Activated T-cell treated with anti-CD3 and anti-CD28 coated beads, Interleukin-2, amount 50 U/mL, for 72 hours (primary cell): ENCODE measurements at places on chromosomes 1 and 21. TPM values are rescaled to one million over a fixed set of nuclear protein-coding genes. Genes with fewer than 3 reads are reported as not detected.

- no peak for DNase-seq
Measured at GRCh38 chr1:172277275-172277674, 143.2 kb upstream of the C1orf105 start.

- DNase-seq: no peak
Measured at GRCh38 chr1:194538453-194538852, 1352.0 kb upstream of the B3GALT2 start.

DNA sequence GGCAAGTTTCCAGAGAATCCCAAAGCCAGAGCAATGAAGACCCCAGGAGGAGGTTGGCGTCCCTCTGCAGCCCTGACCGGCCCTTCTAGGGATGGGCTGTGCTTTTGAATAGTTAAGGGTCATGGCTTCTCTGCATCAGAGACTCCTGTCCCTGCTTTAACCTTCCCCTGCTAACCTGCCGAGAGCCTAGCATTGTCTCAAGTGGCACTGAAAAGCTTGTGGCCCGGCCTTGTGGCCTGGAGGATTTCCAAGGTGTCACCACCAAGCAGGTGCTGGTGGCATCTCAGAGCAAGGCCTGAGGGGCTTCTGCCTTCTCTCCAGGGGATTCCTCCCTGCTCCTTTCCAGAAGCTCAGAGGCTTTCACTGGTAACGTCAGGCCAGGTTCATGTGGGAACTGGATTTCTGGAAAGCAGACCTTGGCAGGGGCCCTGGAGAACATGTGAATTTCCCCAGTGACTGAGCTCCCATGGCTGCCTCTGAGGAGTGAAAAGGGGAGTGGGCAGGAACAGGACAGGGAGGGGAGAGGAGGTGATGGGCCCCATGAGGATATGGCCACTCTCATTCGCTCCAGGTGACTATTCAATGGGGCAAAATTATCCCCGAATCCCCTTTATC, 409.9 kb downstream of the PTPRU start:
- DNase-seq: no peak

DNA sequence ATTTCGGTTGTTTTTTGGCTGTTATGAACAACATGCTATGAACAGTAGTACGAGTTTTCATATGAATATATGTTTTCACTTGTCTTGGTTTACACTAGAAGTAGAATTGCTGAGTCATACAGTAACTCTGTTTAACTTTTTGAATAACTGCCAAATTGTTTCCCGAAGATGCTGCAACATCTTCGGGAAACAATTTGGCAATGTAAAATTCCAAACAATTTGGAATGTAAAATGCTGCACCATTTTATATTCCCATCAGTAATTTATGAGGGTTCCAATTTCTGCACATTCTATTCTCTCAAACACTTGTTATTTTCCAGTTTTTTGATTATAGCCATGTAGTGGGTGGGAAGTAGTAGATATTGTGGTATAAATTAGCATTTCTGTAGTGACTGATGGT, 11.6 kb downstream of the PCBP3 start:
- DNase-seq: no peak

GRCh38 chr1:54697896-54698295, 17.8 kb upstream of the TTC4 start:
- DNase-seq: no peak

DNA sequence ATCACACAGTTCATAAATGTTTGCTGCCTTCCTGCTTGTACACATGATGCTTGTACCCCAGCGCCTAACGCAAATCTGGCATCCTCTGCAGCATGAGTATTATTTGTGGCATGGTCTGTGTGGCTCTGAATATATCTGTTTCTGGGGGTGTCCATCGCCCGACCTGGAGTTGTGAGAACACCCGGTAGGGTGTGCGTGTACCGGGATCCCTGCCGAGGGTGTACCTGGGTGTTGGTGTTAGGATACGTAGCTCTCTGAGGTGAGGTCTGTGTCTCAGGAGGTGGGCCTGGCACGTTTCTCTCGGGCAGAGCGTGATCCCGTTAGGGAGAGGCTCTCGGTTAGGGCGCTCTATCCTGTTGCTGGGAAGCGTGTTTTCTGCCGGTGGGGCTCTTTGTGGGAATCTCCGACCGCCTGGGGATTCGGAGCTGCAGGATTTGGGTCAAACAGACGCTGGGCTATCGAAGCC, 10.4 kb upstream of the CDC20 start:
- DNase-seq: no peak

DNA sequence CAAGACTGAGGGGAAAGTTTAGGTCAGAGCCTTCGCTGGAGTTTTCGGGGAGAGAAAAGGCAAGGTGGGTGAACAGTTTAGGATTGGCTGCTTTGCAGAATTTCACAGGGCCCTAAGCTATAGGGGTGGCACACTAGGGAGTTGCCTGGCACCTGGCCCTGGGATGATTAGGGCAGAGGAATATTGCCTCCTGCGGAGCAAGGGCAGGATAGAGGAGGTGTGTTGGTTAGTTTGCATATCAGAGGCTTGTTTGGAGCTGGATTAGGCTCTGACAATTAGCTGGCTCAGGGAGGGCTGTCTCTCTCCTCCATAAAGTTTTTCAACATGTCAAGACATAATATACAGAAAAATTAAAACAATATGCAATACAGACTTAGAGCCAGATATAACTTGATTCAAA, 436.4 kb downstream of the DISC1 start:
- no peak for DNase-seq

- DNase-seq: no peak
Measured at GRCh38 chr1:231485029-231485784, 43.3 kb upstream of the TSNAX start.

DNA sequence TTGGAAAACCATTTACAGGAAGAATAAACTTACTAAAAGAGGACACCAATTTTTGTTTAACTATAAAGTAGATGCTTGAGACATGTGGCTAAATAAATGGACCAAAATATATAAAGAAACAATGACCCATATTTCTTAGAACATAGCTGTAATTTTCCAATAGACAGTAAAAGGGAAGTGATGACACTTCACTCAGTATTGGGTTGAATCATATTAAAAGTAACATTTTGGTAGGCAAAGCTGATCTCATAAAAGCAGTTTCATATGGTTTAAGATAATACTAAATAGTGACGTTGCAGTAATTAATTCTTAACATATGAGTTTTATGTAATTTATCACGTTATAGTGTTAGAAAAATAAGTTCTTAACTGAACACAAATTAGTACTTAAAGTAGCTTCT, 308.9 kb upstream of the RUNX1 start:
- DNase-seq: no peak

- DNase-seq: no peak
Measured at GRCh38 chr1:88291611-88292354, 392.3 kb upstream of the PKN2 start.

- no peak for DNase-seq
Measured at GRCh38 chr1:180642781-180643180, 11.0 kb downstream of the XPR1 start.

DNA sequence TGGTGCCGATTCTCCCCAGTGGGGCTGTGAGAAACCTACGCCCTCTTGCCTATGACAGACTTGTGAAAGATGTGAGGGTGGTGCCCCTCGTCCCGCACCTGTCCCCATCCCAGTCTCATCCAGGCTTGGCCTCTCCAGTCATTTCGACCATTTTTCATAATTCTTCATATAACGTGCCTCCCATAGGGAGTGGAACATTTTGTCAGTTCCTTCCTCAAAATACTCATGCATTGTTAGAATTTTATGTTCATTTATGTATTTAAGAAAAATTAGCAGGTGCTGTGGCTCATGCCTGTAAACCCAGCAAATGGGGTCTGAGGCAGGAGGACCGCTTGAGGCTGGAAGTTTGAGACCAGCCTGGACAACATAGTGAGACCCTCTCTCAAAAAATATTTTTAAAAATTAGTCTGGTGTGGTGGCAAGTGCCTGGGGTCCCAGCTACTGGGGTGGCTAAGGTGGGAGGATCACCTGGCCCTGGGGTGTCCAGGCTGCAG, 19.7 kb upstream of the SMPDL3B start:
- DNase-seq: no peak

DNA sequence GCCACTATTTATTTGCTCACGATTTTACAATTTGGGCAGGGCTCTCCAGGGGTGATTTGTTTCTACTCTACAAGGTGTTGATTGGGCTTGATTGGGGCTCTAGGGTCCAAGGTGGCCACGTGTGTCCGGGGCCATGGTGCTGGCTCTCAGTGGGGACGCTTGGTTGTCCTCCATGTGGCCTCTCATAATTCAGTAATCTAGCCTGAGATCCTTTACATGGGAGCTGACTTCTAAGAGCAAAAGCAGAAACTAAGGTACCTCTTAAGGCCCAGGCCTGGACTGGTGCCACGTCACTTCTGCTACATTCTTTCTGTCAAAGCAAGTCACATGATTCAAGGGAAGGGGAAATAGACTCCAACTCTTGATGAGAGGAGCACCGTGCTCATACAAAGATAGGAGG, 8.1 kb upstream of the PSRC1 start:
- DNase-seq: no peak

DNA sequence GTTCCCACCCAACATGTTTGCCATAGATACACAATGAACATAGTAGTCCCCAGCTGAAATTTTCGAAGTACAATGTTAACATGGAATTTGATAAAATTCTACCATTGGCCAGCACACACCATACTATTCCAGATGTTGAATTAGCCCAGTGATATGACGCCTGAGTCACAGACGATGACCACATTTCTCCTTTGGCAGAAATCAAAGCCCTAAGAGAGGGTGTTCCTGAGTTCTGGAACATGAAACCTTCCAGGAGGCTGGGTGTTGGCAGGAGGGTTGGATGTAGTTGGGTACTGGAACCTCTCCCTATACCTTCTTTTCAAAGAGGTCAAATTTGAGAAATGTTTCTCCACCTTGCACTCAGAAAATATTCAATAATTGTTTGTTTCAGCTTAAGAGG, 37.8 kb downstream of the LPAR3 start:
- no peak for DNase-seq

GRCh38 chr1:197763307-197763706, 12.0 kb downstream of the DENND1B start:
- DNase-seq: no peak

- no peak for DNase-seq
Measured at GRCh38 chr1:224689374-224689773, 73.3 kb downstream of the CNIH3 start.

DNA sequence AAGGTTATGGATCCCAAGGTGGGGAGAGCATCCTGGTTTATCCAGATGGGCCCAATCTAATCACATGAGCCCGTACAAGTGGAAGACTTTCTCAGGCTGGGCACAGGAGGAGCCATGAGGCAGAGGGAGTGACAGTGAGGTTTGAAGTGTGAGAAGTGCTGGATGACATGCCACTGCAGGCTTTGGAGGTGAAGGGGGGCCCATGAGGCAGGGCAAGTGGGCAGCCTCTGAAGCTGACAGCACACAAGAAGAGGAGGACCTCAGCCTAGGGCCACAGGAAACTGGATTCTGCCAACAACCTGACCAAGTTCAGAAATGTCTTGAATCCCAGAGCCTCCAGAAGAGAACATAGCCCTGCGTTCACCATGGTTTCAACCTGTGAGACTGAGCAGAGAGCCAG, 311.6 kb downstream of the DISC1 start:
- DNase-seq: no peak

DNA sequence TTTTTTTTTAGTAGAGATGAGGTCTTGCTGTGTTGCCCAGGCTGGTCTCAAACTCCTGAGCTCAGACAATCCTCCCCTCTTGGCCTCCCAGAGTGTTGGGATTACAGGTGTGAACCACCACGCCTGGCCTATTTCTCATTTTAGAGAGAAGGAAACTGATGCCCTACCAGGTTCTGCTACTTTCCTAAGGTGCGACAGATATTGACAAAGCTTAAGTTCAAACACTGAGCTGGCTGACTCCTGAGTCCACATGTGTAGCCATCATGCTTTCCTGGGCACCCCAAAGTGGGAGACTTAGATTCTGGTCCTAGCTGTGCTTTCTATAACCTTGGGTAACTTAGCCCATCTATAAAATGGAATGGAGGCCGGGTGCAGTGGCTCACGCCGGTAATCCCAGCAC, 5.1 kb upstream of the TMEM222 start:
- no peak for DNase-seq

- DNase-seq: no peak
Measured at GRCh38 chr1:204879351-204879750, 8.7 kb downstream of the NFASC start.

- DNase-seq: no peak
Measured at GRCh38 chr1:230618537-230618936, 23.7 kb upstream of the COG2 start.

DNA sequence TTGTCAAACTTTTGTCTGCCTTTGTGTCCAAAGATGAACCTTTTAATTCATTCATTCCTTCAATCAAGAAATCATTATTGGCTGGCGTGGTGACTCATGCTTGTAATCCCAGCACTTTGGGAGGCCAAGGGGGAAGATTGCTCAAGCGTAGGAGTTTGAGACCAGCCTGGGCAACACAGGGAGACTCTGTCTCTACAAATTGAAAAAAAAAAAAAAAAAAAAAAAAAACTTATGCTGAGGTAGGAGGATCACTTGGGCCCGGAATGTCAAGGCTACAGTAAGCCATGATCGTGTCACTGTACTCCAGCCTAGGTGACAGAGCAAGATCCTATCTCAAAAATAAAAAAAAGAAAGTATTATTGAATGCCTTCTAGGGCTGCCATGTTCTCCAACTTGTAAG, 51.3 kb upstream of the CXADR start:
- no peak for DNase-seq

- DNase-seq: peak; percentile 83
Measured at GRCh38 chr21:36747815-36748383, 49.0 kb downstream of the SIM2 start.

DNA sequence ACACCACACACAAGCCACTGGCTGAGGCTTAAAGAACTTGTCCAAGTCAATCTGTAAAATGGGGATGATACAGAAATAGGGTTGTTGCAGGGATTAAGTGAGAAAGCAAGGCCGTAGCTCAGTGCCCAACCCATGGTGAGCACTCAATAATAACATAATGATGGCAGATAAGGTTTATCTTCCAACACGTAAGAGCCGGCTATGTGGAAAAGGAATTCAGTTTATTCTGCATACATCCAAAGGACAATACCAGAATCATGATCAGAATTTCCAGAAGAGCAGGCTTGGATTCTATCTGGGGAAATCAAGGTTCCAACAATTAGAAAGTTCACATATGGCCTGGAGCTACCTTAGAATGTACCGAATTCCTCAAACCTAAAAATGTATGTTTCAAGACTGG, 4.6 kb downstream of the TMPRSS2 start:
- DNase-seq: no peak

SEMA6C gene
- 4.3 TPM for total RNA-seq

DMRTA2 gene
- total RNA-seq: not detected

NUAK2 gene
- total RNA-seq: 5.7 TPM

PLXNA2 gene
- total RNA-seq: 0.72 TPM

OR2T35 gene
- total RNA-seq: not detected

CD2 gene
- 232 TPM for total RNA-seq

EVA1B gene
- total RNA-seq: 9.4 TPM

KCTD3 gene
- total RNA-seq: 4.5 TPM

AK2 gene
- 217 TPM for total RNA-seq

CR1 gene
- total RNA-seq: 0.22 TPM

CHI3L1 gene
- total RNA-seq: not detected

LMX1A gene
- total RNA-seq: not detected

ITLN2 gene
- not detected for total RNA-seq

TNNT2 gene
- not detected for total RNA-seq

FHAD1 gene
- 0.49 TPM for total RNA-seq

CD52 gene
- total RNA-seq: 213 TPM

GBP6 gene
- total RNA-seq: 3.3 TPM

KMO gene
- total RNA-seq: 0.21 TPM

SPRR2E gene
- not detected for total RNA-seq

GPATCH2 gene
- total RNA-seq: 8.5 TPM

XKR8 gene
- 18.9 TPM for total RNA-seq

PHC2 gene
- 29.4 TPM for total RNA-seq
